ENCODE measurements at places on chromosomes 5 and 9.
A peak's percentile ranks its signal among the peaks of the same experiment; 100 is the strongest.

DNA sequence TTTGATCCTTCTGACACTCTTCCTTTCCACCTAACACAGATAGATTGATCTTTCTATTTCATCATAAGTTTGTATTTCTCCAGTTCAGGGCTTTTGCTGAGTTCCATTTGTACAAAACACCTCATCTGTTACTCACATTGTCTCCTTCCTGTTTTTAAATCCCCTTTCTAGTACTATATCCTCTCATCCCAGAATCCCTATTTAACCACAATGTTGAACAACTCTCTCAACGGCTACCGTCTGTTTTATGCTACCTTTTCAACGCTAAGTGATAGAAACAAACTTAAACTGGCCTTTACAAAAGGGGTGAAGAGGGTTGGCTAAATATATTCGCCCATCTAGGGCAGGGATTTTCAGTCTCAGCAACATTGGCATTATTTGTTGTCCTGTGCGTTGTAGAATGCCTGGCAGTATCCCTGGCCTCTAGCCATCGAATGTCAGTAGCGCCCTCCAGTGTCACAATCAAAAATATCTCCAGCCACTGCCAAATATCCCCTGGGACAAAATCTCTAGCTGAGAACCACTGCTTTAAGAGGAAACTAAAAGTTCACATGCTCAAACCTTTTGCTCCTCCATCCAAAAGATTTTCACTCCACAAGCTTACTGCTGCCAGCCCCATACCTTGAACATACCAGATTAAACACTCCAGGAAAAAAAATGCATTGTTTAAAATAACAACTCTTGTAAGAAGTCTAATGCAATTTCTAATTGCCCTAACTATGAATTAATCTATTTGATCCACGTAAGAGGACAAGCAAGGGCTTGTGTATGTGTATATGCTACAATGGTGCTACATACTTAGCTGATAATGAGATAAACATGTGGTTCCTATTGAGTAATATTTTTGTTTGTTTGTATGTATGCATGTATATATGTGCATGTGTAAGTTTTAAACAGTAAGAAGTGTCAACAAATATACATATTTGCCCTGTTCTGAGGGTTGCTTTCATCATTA is 344.0 kb downstream of the PTPRD start:
- peak; percentile 49 for DNase-seq

DNA sequence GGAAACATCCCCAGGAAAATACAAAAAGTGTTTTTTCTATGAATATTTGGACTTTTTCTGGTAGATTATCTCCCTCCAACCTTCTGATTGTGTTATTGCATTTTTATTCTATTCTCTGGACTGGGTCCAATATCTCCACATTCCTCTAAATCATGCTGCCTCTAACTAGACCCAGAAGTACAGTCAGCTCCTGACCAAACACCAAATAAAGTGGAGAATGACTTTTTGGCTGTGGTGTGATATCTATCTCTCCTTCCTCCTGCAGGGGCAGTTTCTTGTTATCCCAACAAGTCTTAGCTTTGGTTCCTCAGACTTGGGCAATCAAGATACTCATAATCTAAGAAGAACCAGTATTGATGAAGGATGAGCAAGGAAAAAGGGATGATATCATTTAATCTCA is 3.2 kb upstream of the RAI14 start:
- peak; percentile 85 for DNase-seq

GRCh38 chr9:131640438-131641137 is 95.3 kb downstream of the PRRT1B start:
- DNase-seq, result peak; percentile 62

DNA sequence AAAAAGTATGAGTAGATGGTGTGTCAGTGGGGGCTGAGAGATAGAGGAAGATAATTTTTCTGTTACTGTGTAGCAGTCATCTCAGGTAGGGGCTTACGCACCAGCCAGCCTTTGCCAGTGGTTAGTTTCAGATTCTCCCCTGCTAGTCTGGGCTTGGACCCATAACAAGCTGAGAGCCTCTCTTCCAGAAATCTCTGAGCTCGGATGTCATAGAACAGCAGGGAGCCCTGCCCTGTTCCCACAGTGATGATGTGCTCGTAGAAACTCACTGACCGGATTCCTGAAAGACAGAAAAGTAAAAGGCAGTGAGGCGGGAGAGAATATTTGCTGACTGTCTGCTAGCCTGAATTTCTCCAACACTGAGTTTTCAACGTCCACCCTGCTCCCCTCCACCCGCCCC is 37.2 kb downstream of the DCAF12 start:
- no peak for DNase-seq

GRCh38 chr5:5331848-5332247 is 90.6 kb upstream of the ICE1 start:
- no peak for DNase-seq
